ENCODE measurements at places on chromosomes 12 and 14. TPM values are rescaled to one million over a fixed set of nuclear protein-coding genes. Genes with fewer than 3 reads are reported as not detected.

The HCAR2 gene
- polyA plus RNA-seq = not detected

GRCh38 chr14:24261256-24261968, 1.6 kb downstream of the TGM1 start:
- no peaks in the 10 kb centered on the region for H3K27me3 ChIP-seq
- H3K27ac ChIP-seq = no peak overlapping the region
- no peak for DNase-seq
- no peak overlapping the region for H3K4me3 ChIP-seq

The KRT8 gene
- polyA plus RNA-seq = 1.0 TPM

The CCDC177 gene
- not detected for polyA plus RNA-seq

DNA sequence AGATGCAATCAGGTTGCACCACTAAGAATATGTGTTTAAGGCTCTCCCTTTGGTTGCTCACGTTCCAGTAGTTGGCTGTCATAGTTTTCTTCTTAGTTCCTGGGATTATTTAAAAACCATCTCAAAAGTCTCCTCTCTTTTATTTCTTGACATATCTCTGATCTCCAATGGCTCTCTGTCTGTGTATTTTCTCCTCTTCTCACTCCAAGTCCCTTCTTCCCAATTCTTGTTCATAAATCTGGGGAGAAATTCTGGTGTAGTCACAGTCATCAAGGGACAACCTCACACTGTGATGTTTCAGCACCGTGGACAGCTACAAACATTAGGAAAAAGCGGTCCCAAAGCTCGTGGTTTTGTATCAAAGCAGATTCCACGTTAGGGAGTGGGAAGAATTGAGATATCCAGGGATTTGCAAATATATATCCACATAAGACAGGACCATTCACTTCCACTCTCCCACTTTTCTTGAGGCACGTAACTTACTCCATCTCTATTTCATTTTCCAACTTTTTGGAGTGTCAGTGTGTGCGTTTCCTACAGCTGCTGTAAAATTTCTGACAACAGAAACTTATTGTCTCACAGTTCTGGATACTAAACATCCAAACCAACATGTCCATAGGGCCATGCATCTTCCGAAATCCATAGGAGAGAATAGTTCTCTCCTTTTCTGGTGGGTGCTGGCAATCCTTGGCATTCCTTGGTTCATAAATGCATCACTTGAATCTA, 80.6 kb upstream of the TMEM233 start:
- H3K27ac ChIP-seq = no peak overlapping the region
- H3K36me3 ChIP-seq = no peaks in the 10 kb centered on the region
- no peaks in the 10 kb centered on the region for H3K4me1 ChIP-seq
- H3K4me3 ChIP-seq = no peak overlapping the region
- no peaks in the 10 kb centered on the region for H3K27me3 ChIP-seq

The KRT2 gene
- 0.16 TPM for polyA plus RNA-seq

GRCh38 chr14:50335389-50335788, 23.3 kb downstream of the DMAC2L start:
- no peak for DNase-seq
- H3K4me3 ChIP-seq = no peak overlapping the region
- no peaks in the 10 kb centered on the region for H3K27me3 ChIP-seq

- H3K4me1 ChIP-seq = peaks cover 11% of the 10 kb centered on the region
- no peak for DNase-seq
- no peaks in the 10 kb centered on the region for H3K36me3 ChIP-seq
- H3K4me3 ChIP-seq = no peak overlapping the region
Observed at GRCh38 chr12:62211510-62211909, 48.7 kb upstream of the USP15 start.

GRCh38 chr14:68368850-68369249, 424.0 kb downstream of the ZFP36L1 start:
- H3K27me3 ChIP-seq = no peaks in the 10 kb centered on the region
- H3K27ac ChIP-seq = no peak overlapping the region
- no peak for DNase-seq
- peaks cover 18% of the 10 kb centered on the region for H3K4me1 ChIP-seq
- H3K4me3 ChIP-seq = no peak overlapping the region
- H3K36me3 ChIP-seq = no peaks in the 10 kb centered on the region

DNA sequence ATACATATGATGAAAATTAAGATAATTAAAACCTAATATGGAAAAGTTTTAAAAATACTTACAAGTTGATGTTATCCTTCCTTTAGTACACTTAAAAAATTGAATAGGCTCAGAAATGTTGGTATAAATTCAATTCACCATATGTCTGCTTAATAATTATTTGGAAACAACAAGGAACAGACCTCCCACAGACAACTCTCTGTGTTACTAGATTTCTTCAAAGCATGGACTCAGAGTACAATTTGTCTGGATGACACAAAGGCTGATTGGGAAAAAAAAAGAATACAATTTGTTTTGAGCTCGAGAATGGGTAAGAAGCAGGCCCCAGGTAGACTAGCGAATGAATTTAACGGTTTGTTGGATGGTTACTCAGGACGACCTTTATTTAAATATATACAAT, 48.9 kb upstream of the BTG1 start:
- H3K27ac ChIP-seq = no peak overlapping the region
- H3K27me3 ChIP-seq = no peaks in the 10 kb centered on the region
- no peaks in the 10 kb centered on the region for H3K4me1 ChIP-seq
- DNase-seq = no peak
- H3K36me3 ChIP-seq = no peaks in the 10 kb centered on the region

GRCh38 chr14:52906141-52906601, 44.7 kb downstream of the FERMT2 start:
- H3K27me3 ChIP-seq = no peaks in the 10 kb centered on the region
- H3K27ac ChIP-seq = no peak overlapping the region
- H3K4me1 ChIP-seq = no peaks in the 10 kb centered on the region
- no peak for DNase-seq

The CFAP54 gene
- 0.08 TPM for polyA plus RNA-seq

- H3K4me1 ChIP-seq = peaks cover 5% of the 10 kb centered on the region
- peaks cover 18% of the 10 kb centered on the region for H3K27me3 ChIP-seq
- H3K4me3 ChIP-seq = no peak within 1 kb of the TSS
- no peak for DNase-seq
- H3K27ac ChIP-seq = no peak within 1 kb of the TSS
Observed at GRCh38 chr14:23578560-23579310, at the start of gene JPH4. Gene JPH4 (minus strand): TSS chr14:23578790. CDS start chr14:23577453, 1,337 bp downstream.

The ALDH6A1 gene
- polyA plus RNA-seq = 26.0 TPM

The IKZF4 gene
- 0.86 TPM for polyA plus RNA-seq

The TRIM9 gene
- 0.05 TPM for polyA plus RNA-seq

- no peak overlapping the region for H3K27ac ChIP-seq
- H3K4me3 ChIP-seq = no peak overlapping the region
- no peaks in the 10 kb centered on the region for H3K36me3 ChIP-seq
- H3K4me1 ChIP-seq = no peaks in the 10 kb centered on the region
- no peak for DNase-seq
- H3K27me3 ChIP-seq = no peaks in the 10 kb centered on the region
Observed at GRCh38 chr12:5627053-5627630, 195.2 kb downstream of the NTF3 start.

DNA sequence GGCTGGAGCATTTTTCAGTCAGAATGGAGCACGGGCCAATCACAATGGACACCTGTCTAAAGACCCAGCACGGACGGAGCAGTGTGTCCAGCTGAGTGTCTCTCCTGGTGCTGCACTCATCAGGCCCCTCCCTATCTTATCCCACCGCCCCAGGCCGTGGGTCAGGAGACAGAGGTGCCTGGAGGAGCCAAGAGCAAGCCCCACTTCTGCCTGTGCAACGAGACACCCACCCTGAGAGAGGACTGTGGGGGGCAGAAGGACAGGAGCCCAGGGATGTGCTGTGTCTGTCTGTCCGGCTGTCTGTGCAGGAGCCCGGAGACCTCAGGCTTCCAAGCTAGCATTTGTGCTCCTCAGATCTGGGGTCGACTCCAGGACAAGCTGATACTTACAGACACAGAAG, 69.6 kb upstream of the SFSWAP start:
- DNase-seq = no peak
- H3K36me3 ChIP-seq = no peaks in the 10 kb centered on the region
- H3K4me3 ChIP-seq = no peak overlapping the region
- no peaks in the 10 kb centered on the region for H3K4me1 ChIP-seq

- no peaks in the 10 kb centered on the region for H3K27me3 ChIP-seq
- H3K4me1 ChIP-seq = peaks cover 38% of the 10 kb centered on the region
- peak; percentile 42 for DNase-seq
- peaks cover 3% of the 10 kb centered on the region for H3K36me3 ChIP-seq
Observed at GRCh38 chr12:94980577-94980976, 22.9 kb downstream of the NDUFA12 start.

DNA sequence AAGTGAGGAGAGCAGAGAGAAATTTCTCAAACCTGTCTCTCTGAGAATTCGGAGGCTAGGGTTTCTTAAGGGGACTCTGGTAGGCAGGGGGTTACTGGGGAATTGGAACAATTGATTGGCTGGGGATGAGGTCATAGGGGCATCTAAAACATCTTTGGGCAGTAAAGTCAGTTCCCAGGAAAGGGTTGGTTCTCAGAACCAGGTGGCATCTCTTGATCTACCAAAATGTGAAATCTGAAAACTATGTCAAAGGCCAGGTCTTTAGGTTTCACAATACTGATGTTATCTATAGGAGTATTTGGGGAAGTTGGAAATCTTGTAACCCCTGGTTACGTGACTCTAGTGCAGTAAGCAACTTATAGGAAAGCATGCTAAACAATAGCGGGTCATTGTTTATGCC, 6.9 kb downstream of the C12orf75 start:
- H3K4me1 ChIP-seq = peaks cover 22% of the 10 kb centered on the region
- no peak overlapping the region for H3K27ac ChIP-seq

GRCh38 chr14:34090451-34090850, 139.6 kb upstream of the EGLN3 start:
- H3K36me3 ChIP-seq = no peaks in the 10 kb centered on the region
- no peaks in the 10 kb centered on the region for H3K27me3 ChIP-seq

The PPP1R1A gene
- not detected for polyA plus RNA-seq

DNA sequence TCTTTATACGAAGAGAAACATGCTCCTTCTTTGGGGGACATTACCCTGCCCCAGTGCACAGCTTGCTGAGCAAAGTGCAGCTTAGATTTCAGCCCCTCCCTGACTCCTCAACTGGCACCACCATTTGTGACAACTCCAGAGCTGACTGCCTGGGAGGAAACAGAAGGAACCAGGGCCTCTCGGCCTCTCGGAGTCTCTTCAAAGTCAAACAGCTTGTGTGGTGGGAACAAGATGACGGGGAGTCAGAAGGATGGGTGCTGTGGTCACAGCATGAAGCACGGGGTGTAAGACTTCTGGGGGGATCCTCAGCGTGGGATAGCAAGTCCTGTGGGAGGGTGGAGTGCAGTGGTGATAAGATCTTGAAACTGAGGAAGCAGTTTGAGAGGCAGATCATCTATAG, 123.5 kb upstream of the BCL2L14 start:
- H3K27ac ChIP-seq = no peak overlapping the region
- no peaks in the 10 kb centered on the region for H3K4me1 ChIP-seq
- no peaks in the 10 kb centered on the region for H3K36me3 ChIP-seq
- no peaks in the 10 kb centered on the region for H3K27me3 ChIP-seq
- H3K4me3 ChIP-seq = no peak overlapping the region

- H3K4me1 ChIP-seq = no peaks in the 10 kb centered on the region
- H3K27ac ChIP-seq = no peak overlapping the region
- H3K4me3 ChIP-seq = no peak overlapping the region
- DNase-seq = no peak
Observed at GRCh38 chr12:92634730-92635129, 68.1 kb upstream of the PLEKHG7 start.

DNA sequence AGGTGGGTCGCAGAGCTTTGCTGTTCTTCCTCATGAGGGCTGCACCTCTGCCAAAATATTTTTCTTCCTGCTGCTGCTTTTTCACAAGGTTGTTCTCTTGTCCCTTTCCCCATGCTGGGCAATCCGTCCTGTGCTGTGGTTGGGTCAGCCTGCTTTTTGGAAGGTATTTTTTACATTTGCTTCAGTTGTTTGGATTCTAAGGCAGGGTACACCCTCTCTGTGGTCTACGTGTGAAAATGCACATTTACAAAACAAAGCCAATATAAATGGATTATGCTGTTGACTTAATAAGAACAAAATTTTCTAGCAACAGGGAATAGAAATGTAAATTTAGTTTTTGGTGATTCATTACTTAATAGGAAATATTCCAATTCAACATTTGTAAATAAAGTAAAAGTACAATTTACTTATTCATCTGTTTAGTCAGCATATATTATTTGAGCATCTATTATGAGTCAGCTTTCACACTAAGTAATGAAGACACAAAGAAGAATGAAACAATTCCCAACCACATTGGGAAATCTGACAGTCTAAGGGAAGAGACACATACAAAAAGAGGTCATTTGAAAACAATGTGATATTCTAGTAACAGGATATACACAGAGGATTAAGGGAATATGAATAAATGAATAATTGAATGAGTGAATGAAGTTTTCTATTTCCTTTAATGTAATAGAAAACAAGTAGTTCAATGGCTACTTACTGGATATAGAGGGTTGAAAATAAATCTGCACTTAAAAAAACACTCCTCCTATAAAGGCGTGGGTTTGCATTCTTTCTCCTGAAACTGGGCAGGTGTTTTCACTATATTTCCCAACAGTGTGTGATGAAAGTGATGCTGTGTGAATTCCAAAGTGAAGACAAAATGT, 94.6 kb upstream of the PRICKLE1 start:
- no peaks in the 10 kb centered on the region for H3K36me3 ChIP-seq
- H3K4me3 ChIP-seq = no peak overlapping the region
- DNase-seq = no peak
- H3K27me3 ChIP-seq = no peaks in the 10 kb centered on the region
- no peak overlapping the region for H3K27ac ChIP-seq

- H3K4me3 ChIP-seq = no peak overlapping the region
- H3K27ac ChIP-seq = no peak overlapping the region
- no peaks in the 10 kb centered on the region for H3K27me3 ChIP-seq
- DNase-seq = no peak
Observed at GRCh38 chr12:27083861-27084394, 1.6 kb upstream of the C12orf71 start.

DNA sequence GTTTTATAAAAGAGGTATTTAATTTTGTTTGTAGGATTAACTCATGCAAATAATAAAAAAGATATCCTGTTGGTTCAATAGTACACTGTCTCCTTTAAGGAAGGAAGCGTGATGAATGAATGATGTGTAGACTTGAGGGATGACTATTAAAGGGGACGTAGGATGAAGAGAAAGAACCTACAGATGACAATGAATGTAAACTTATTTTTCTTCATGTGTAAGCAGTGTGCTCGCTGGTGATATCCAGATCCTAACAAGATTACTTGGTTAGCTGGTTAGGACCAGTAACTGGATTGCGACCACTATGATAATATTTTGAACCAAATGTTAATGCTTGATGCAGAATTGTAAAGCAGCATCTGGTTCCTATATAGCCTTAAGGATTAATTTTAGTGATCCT, 2.6 kb downstream of the ARF6 start:
- H3K27ac ChIP-seq = peak overlapping the region; percentile 32
- H3K36me3 ChIP-seq = peaks cover 17% of the 10 kb centered on the region
- H3K4me1 ChIP-seq = peaks cover 49% of the 10 kb centered on the region
- H3K27me3 ChIP-seq = no peaks in the 10 kb centered on the region

GRCh38 chr12:31989571-31990362, 30.6 kb downstream of the RESF1 start:
- H3K4me3 ChIP-seq = no peak overlapping the region
- H3K27me3 ChIP-seq = no peaks in the 10 kb centered on the region
- H3K36me3 ChIP-seq = peaks cover 25% of the 10 kb centered on the region

All from CD8-positive, alpha-beta memory T cell (primary cell).